Urothelium cell line (cell line): ENCODE measurements at places on chromosomes 16 and 17.
A peak's percentile ranks its signal among the peaks of the same experiment; 100 is the strongest.

DNA sequence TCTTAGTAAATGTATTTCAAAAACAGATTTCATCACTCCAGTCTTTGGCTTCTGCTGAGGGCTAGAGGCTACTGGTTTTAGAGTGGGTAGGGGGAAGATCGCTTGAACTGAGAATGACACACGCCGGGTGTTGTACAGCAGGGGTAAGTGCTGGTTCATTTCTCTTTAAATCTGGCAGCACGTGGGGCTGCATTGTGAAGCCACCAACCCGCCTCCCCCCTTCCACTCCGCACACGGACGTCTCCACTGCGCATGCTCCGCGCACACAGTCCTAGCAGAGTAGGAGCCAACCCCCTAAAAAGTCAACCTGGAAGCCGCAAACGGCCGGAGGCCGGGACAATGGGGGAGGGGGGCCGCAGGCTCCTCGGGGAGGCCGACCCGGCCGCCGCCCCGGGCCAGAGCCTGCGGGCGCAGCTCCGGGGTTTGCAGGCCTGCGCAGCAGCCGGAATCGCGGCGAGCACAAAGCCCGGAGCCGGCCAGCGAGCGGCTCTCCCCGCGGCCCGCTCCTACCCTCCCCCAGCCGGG lies 1.3 kb downstream of the UBE2G1 start:
- DNase-seq, result peak; percentile 90

- no peak for DNase-seq
These were observed 4.7 kb upstream of the NSMCE1 start for GRCh38 chr16:27273330-27273669.

- no peak for DNase-seq
These were observed 83.7 kb downstream of the ITFG1 start for GRCh38 chr16:47377154-47377553.

DNA sequence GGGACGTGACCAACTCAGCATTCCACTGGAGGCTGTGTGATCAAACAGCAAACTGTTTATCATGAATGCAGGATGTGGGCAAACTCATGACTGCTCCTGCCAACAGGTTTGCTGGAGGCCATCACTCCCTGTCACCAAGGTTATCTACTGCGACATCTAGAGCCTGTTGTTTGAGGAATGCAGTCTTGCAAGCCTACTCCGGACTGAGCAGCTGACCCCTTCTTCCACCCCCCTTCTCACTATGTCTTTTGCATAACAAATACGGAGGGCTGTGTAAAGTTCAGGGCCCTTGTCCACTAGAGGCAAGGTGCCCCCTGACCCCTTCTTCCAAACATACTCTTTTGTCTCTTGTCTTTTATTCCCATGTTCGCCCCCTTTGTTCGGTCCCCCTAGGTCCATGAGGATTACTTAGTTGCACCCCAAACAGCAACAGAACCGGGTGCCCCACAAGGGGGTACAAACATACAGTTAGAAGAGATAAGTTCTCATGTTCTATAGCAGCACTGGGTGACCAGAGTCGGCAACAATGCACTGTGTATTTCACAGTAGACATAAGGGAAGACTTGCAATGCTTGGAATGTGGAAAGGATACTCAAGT lies 28.7 kb downstream of the MEAK7 start:
- no peak for DNase-seq

- no peak for DNase-seq
These were observed 166.8 kb downstream of the SOX9 start for GRCh38 chr17:72287586-72287985.

DNA sequence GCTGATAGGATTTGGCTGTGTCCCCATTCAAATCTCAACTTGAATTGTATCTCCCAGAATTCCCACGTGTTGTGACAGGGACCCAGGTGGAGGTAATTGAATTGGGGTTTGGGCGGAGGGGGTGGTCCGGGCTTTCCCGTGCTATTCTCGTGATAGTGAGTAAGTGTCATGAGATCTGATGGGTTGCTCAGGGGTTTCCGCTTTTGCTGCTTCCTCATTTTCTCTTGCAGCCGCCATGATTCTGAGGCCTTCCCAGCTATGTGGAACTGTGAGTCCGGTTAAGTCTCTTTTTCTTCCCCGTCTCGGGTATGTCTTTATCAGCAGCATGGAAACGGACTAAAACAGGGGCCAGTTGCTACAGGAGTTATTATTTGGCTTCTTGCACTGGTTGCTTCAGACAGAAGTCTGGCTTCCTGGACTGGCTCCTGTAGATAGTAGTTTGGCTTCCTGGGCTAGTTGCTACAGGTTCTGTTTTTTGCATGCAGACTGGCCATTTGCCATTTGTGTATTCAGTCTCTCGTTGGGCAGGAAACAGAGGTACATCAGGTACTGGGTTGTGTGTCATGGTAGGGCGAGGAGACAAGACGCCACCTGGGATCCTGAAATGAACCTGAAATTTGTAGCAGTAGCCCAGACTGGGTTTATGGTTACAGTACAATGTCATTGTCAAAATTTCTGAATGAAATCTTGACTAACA lies 32.6 kb downstream of the CNTNAP4 start:
- DNase-seq, result no peak

- DNase-seq, result no peak
These were observed 297.1 kb downstream of the IRF8 start for GRCh38 chr16:86195863-86196630.

GRCh38 chr16:86050591-86051367 lies 151.8 kb downstream of the IRF8 start:
- DNase-seq, result no peak

GRCh38 chr17:75191584-75191983 lies 8.8 kb upstream of the SUMO2 start:
- no peak for DNase-seq

DNA sequence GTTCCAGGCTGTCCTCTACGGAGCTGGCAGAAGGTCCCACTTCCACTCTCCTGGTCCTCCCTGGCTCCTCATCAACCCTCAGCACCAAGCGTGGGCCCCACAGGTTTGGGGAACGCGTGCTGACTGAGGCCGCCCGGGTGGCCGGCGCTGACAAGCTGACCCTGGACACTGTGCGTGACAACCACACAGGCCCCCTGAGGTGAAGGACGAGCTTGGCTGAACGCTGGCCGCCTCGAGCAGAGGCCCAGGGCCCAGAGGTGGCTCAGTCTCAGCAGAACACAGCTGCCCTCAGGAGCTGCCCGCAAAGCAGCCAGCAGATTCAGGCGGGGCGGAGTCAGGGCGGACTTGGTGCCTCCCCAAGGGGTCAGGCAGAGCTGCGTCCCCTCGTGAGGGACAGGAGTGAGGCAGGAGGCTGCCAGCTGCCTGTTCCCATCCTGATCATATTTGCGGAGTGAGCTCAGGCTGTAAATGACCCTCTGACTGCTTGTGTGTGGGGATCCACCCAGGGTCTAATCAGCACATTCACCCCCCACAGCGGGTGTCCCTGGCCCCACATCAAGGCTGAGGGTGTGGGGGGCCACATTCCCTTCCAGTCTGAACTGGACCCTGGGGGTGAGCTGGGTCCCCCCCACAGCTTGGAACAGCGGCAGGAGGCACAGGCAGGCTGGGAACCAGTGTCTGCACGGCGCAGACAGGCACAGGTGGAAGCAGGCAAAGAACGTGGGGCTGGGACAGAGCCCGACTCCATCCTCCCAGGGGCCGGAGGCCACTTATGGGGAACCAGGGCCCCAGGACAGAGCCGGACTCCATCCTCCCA lies 105.1 kb upstream of the METRNL start:
- DNase-seq, result no peak

DNA sequence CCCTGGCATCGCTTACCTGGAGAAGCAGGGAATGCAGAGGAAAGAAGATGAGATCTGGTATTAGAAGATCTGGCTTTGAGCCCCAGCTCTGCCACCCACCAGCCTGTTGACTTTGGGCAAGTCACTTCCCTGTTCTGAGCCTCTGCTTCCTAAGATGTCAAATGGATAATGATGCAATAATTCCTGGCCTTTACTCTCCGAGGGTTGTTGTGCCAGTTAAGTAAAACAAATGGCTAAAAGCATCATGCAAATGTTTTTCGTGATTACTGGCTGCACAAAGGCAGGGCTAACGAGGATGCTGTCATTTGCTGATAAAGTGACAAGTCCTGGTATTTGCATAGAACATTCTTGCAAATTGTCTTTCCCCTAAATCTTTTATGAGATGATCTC lies 1.3 kb upstream of the ZNF821 start:
- DNase-seq, result no peak

DNA sequence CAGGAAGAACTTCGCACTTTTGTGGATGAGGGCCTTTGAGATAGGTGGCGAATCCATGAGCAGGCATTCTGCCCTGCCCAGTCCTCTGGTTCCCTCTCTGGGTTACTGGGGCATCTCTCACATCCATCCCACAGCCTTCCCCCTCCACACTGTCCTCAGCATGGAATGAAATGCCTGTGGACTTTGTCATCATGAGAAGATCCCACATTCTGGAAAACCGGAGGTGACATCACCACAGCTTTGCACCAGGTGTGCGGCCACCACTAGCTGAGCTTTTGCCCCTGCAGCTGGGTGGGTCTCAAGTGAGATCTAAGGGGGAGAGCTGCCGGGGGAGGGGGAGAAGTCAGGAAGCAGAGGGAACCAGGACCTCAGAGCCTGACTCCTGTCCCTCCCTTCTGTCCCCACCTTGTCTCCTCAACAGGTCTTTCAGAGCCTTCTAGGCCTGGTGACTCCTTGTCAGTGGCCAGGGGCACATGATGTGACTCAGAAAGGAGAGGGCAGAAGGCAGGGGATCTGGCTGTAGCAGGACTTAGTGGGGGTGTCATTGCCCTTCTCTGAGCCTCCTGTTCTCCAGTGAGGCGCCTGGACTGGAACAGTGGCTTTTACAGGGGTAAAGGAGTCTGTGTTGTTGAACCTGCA lies 40.0 kb upstream of the DLX4 start:
- DNase-seq, result peak; percentile 75

DNA sequence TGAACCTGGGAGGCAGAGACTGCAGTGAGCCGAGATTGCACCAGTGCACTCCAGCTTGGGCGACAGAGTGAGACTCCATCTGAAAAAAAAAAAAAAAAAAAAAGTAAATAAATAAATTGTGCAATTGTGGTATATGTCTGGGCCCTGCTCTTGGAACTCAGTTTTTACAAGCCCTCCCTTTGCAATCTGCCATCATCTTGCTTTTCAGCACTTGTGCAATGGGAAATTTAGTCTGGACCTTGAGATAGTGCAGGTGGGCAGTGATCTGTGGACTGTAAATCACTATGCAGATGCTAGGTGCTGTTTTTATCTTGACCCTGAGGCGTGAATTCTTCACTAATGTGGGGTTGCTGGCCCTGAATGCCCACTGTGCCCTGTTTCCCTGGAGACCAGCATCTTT lies 6.5 kb upstream of the RAP1GAP2 start:
- no peak for DNase-seq

GRCh38 chr16:24353622-24354021 lies 97.5 kb downstream of the CACNG3 start:
- DNase-seq, result no peak

GRCh38 chr16:74568961-74569631 lies 37.8 kb downstream of the GLG1 start:
- DNase-seq, result no peak

- DNase-seq, result no peak
These were observed 238.0 kb downstream of the SNX29 start for GRCh38 chr16:12214509-12214908.

GRCh38 chr17:32264140-32264799 lies 1.4 kb upstream of the RHBDL3 start:
- no peak for DNase-seq

- no peak for DNase-seq
These were observed 42.9 kb downstream of the GAS7 start for GRCh38 chr17:10155371-10156076.

DNA sequence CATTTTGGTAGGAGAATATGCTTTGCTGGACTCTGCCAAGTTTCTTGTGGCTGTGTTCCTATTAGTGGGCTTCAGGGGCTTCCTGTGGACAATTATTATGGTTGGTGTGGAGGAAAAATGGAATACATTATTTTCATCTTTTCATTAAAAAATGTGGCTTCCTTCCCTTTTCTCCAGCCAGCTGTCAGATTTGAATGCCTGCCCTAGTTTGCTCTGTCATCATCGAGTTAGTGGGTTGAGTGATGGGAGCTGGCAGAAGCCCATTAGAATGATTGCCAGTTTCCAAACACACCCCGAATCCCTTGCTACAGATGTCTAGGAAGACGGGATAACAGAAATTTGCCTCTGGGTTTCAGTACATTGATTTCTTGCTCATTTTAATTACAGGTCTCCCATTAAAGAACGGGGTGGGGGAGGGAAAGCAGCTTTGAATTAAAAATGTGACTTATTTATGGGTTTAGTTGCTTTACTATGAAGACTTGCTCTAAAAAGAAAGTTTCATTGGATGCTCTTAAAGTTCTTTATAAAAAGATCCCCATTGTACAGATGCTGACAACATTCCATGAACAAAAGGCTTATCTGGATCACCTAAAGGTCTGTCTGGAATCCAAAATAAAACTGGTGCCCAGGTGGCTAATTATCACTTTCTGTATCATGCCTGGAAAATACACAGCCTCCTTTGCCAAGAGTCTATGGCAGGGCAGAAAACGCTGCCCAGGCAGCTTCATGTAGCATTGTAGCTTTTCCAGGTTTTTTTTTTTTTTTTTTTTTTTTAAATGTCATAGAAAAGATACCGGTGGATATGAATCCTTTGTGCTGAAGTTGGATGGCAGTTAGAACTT lies 103.6 kb downstream of the PRKCA start:
- no peak for DNase-seq

DNA sequence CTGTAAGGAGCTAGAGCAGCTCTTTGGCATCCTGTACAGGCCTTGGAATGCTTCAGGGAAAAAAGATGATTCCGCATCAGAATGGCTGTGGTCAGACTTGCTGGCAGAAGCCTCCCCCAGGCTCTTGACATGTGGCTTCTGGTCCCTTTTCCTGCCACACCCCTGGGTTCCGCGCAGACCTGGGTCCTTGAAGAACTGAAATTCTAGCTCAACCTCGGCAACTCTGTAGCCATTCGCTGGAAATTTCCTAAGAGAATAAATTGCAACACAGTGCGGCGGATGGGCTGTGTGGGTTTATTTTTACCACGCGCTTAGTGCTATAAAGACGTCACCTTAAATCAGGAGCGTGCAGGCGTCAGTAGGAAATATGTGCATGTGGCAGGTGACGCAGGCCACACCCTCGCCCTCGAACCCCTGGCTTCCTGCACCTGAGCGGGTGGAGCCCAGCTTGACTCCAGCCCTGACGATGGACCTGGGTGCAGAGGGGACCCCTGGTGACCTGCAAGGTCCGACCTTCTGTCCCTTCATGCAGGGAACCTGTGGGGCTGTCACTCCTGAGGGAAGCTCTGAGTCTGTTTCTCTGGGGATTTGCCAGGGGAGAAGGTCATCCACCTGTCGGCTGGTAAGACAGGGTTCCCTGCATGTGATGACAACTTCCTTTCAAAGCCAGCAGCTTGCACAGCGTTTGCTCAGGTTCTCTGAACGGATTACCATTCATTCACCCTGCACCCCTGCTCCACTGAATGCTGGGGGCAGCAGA lies 46.3 kb downstream of the METRNL start:
- DNase-seq, result no peak

DNA sequence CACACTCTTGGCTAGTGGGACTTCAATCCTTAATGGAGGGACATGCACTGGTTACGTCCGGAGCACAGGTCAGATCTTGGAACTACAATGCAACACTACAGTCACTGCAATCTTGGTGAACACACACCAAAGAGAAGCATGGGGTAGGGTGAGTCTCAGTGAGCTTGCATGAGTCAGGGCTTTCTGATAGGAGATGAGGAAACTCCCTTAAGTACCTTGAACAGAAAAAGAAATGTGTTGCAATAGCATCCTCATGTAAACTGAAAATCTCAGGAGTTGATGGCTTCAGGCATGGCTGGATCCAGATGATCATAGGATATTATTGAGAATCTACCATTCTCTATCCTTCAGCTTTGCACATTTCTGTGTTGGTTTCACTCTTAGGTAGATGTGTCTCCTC lies 54.1 kb downstream of the CES1 start:
- no peak for DNase-seq

GRCh38 chr17:42153919-42154742 lies 658 bp downstream of the RAB5C start:
- DNase-seq, result no peak
